ENCODE measurements at places on chromosomes 3 and 15. TPM values are rescaled to one million over a fixed set of nuclear protein-coding genes. Genes with fewer than 3 reads are reported as not detected.

The CDCP1 gene
- 12.9 TPM for total RNA-seq

The SLC7A14 gene
- total RNA-seq, result 0.42 TPM

The CHRM5 gene
- not detected for total RNA-seq

The STRA6 gene
- total RNA-seq, result 12.8 TPM

The NANOGP8 gene
- 91.5 TPM for total RNA-seq

The WDR93 gene
- total RNA-seq, result not detected

The FOXB1 gene
- total RNA-seq, result 3.7 TPM

The ANKUB1 gene
- total RNA-seq, result not detected

The HOMER2 gene
- 14.2 TPM for total RNA-seq

The MESP2 gene
- not detected for total RNA-seq

The HCLS1 gene
- 1.2 TPM for total RNA-seq

The MFGE8 gene
- total RNA-seq, result 653 TPM

The ATP13A5 gene
- not detected for total RNA-seq

The CLDN16 gene
- not detected for total RNA-seq

The ZKSCAN7 gene
- 8.7 TPM for total RNA-seq

The CHDH gene
- total RNA-seq, result 8.2 TPM

The CLPX gene
- total RNA-seq, result 55.8 TPM

The CCR1 gene
- not detected for total RNA-seq

The ERC2 gene
- 15.4 TPM for total RNA-seq

The PRR20G gene
- total RNA-seq, result 0.26 TPM

The POPDC2 gene
- total RNA-seq, result 0.37 TPM

The GPR149 gene
- total RNA-seq, result not detected

The NBEAL2 gene
- total RNA-seq, result 50.4 TPM

The BCL2A1 gene
- not detected for total RNA-seq

The ASB14 gene
- total RNA-seq, result not detected

The GOLGA8T gene
- total RNA-seq, result 0.53 TPM

The SEMA3F gene
- total RNA-seq, result 14.3 TPM

The SCN5A gene
- total RNA-seq, result 8.0 TPM

The CRABP1 gene
- total RNA-seq, result 93.0 TPM
